ENCODE measurements at places on chromosomes 6 and 20. TPM values are rescaled to one million over a fixed set of nuclear protein-coding genes. Genes with fewer than 3 reads are reported as not detected.

The BPIFA1 gene
- not detected for total RNA-seq

- no peak overlapping the region for H3K4me3 ChIP-seq
- H3K27ac ChIP-seq: no peak overlapping the region
- no peaks in the 10 kb centered on the region for H3K36me3 ChIP-seq
- DNase-seq: no peak
Measured at GRCh38 chr20:7627734-7628663, 312.3 kb downstream of the HAO1 start.

The SPATA25 gene
- total RNA-seq: 0.74 TPM

GRCh38 chr20:2825761-2826160, 9.6 kb downstream of the TMEM239 start:
- H3K4me3 ChIP-seq: no peak overlapping the region
- no peak for DNase-seq
- peaks cover 17% of the 10 kb centered on the region for H3K27me3 ChIP-seq
- H3K36me3 ChIP-seq: no peaks in the 10 kb centered on the region

DNA sequence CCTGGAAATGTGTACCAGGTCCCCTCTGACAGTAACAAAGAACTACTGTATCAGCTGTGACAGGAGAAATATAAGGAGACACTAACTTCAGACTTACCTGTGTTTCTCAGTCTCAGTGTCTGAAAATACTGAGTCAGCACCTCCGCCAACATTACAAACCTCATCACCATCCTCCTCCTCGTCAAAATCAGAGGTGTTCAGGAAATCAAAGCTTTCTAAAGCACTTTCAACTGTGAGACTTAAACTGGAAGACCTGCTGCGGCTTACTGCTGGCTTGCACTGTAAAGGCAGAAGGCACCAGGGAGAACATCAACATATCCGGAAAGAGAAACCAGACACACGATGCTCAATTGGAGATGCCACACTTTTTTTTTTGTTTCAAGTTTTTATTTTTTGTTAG, 40.3 kb upstream of the ARMH2 start:
- DNase-seq: no peak
- peak overlapping the region; percentile 78 for H3K27ac ChIP-seq
- H3K4me3 ChIP-seq: no peak overlapping the region
- H3K4me1 ChIP-seq: peaks cover 72% of the 10 kb centered on the region

GRCh38 chr6:57013521-57013926, 33.0 kb upstream of the KIAA1586 start:
- H3K4me3 ChIP-seq: no peak overlapping the region
- no peak overlapping the region for H3K27ac ChIP-seq
- peaks cover 13% of the 10 kb centered on the region for H3K27me3 ChIP-seq
- no peak for DNase-seq

The PSORS1C2 gene
- total RNA-seq: not detected

- DNase-seq: no peak
- H3K27ac ChIP-seq: no peak overlapping the region
- H3K4me1 ChIP-seq: peaks cover 24% of the 10 kb centered on the region
Measured at GRCh38 chr20:63734946-63735858, 1.3 kb upstream of the LIME1 start.

DNA sequence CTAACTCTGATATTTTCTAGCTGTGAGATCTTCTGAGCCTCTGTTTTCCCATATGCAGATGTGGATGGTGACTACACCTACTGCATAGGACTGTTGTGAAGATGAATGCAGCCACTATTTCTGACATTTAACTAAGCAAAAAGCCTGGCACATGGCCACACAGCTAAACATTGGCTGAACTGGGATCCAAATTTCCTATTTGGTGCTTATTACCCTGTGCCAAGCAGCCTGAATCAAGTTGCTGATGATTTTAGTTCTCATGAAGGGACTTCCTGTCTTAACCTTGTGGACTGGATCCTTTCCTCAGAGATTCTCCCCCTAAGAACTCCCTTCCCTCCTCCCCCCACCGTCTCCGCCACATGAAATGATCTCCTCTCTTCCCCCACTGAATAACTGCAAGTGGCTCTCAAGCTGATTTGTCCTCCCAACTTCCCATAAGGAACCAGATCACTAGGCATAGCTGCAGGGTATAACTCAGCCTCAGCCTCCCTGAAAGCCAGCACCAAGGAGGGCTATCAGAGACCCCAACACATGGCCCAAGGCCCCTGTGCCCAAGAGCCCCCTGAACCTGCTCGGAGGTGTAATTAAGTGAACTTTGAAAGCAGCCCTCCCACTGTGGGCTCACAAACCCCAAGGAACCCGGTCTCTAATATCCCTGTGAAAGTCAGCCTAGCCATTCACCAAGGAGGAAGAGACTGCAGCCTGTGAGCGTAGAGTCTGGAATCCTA, 55.7 kb downstream of the MAFB start:
- no peaks in the 10 kb centered on the region for H3K4me1 ChIP-seq
- no peak for DNase-seq
- H3K27me3 ChIP-seq: peaks cover 2% of the 10 kb centered on the region

The PNISR gene
- 126 TPM for total RNA-seq

DNA sequence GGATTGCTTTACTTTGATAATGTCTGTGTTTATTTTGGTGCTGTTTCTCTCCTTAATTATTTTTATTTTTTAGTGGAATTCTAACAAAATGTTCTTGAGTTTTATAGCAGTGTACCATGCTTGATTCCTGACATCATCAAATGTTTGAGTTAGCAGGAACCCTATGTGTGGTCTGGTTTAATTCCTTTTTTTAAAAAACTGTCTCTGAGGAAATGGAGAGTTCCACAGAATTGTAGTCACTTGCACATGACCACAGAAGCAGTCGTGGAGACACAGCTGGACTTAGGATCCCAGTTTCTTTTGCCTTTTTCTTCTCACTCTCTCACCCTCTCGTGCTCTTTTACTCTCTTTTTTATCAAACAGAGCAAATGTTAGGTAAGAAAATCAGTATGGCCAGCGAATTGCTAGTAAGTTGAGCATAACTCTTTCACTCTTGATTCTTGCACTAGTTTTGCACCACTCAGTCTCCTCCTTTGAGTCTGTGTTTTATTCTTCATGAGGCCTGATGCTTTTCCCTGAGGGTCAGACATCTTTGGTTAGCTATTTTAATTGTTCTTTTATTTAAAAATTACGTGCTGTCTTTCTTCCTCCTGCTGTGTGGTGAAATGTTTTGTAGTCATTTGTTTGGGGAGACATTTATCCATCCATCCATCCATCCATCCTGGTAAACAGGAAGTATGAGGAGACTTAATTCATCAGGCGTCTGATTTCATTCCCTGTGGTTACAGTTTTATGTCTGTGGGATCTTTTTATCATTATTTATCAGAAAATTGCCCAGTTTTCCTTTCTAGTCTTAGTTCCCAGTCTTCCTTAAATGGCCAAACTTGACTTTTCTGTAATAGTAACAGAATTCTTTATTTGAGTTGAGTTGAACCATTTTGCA, 83.0 kb downstream of the SCAF8 start:
- DNase-seq: no peak
- H3K27ac ChIP-seq: no peak overlapping the region
- peaks cover 3% of the 10 kb centered on the region for H3K4me1 ChIP-seq
- H3K27me3 ChIP-seq: no peaks in the 10 kb centered on the region

- H3K36me3 ChIP-seq: peaks cover 13% of the 10 kb centered on the region
- H3K27ac ChIP-seq: no peak overlapping the region
- H3K27me3 ChIP-seq: no peaks in the 10 kb centered on the region
- no peaks in the 10 kb centered on the region for H3K4me1 ChIP-seq
- no peak for DNase-seq
- no peak overlapping the region for H3K4me3 ChIP-seq
Measured at GRCh38 chr6:147347882-147348575, 143.8 kb downstream of the STXBP5 start.

The ZNF165 gene
- 3.6 TPM for total RNA-seq

The ZNF311 gene
- 0.31 TPM for total RNA-seq

DNA sequence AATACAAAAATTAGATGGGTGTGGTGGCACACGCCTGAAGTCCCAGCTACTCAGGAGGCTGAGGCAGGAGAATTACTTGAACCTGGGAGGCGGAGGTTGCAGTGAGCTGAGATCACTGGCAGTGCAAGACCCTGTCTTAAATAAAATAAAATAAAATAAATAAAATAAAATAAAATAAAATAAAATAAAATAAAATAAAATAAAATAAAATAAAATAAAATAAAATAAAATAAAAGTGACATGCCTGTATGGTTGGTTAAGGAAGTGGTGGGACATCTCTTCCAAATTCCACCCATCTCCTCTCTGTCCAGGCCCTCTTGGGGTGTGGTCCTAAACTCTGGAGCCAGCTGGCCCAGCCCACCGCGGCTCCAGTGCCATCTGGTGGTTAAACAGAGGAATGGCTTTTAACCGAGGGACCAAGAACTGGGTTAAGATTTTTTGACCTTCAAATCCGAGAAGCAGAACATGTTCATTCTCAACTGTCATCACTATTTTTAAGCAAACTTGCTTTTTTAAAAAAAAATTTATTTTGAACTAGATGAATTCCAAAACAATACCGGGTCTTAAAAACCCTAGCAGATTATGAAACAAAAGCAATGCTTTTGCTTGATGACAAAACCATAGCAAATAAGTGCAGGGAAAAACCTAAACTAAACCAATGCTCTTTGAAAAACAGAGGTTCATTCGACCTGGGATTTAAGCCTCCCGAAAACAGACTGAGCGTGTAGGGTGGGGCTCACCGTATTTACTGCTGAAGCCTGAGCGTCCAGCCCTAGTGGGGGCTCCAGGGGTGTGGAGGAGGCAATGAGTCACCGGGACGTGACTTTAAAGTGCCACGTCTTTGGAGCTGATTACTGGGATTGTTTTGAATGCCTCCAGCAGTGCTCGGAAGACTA, 68.8 kb downstream of the CDC5L start:
- H3K27ac ChIP-seq: no peak overlapping the region
- no peaks in the 10 kb centered on the region for H3K36me3 ChIP-seq
- peak; percentile 46 for DNase-seq

DNA sequence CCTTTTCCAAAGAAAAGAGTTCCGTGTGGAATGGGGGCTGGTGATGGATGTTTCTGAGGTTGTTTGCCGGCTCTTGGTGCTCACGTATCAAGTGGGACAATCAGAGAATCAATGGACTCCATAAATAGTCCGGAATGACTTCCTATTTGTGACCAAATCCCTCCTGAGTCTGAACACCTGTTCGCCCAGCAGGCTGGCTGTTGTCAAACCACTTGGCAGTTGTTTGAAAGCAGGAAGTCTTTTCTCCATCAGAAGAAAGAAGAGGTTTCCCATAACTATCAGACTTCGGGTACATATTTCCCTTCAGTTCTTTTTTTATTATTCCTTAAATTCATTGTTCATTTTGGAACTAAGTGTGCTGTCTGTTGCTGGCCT, 154.7 kb upstream of the RIN2 start:
- DNase-seq: no peak
- H3K27ac ChIP-seq: no peak overlapping the region
- H3K4me3 ChIP-seq: no peak overlapping the region
- H3K4me1 ChIP-seq: no peaks in the 10 kb centered on the region
- H3K27me3 ChIP-seq: no peaks in the 10 kb centered on the region

The OPN5 gene
- not detected for total RNA-seq

DNA sequence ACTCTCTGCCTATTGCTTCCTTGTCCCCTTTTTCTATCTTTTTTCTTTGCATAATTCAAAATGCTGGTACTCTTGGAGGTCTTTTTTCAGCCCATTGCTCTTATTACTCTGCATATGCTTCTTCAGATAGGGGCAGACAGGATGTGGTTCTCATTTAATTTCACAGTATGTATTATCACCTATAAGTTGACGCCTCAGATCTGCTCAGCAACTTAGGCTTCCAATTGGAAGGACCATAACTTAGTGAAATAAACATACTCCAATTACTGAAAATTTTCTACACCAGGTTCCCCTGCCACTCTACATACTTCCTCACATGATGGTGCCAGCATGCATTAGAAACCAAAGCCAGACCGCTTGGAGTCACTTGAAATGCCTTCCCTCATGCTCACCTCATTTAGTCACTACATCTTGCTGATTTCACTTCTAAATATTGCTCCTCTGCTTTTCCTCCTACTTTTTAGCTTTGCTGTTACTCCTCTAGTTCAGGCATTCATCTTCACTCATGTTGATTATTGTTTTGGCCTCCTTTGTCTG, 34.5 kb upstream of the AHI1 start:
- H3K4me1 ChIP-seq: peaks cover 11% of the 10 kb centered on the region
- H3K27ac ChIP-seq: no peak overlapping the region
- DNase-seq: no peak

The THBS2 gene
- not detected for total RNA-seq

DNA sequence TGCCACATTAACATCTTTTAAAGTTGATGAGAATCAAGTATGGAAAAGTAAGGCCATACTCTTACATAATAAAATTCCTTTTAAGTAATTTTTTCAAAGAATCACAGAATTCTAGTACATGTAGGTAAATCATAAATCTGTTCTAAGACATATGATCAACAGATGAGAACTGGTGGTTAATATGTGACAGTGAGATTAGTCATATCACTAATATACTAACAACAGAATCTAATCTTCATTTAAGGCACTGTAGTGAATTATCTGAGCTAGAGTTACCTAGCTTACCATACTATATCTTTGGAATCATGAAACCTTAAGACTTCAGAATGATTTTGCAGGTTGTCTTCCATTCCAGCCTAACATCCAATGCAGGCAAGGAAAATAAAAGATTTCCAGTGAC, 11.6 kb downstream of the PLN start:
- H3K36me3 ChIP-seq: peaks cover 34% of the 10 kb centered on the region
- peaks cover 38% of the 10 kb centered on the region for H3K4me1 ChIP-seq
- no peaks in the 10 kb centered on the region for H3K27me3 ChIP-seq
- H3K4me3 ChIP-seq: no peak overlapping the region
- H3K27ac ChIP-seq: peak overlapping the region; percentile 89

The SLC13A3 gene
- not detected for total RNA-seq

- no peaks in the 10 kb centered on the region for H3K36me3 ChIP-seq
- no peak overlapping the region for H3K27ac ChIP-seq
- no peak for DNase-seq
- peaks cover 5% of the 10 kb centered on the region for H3K27me3 ChIP-seq
- H3K4me3 ChIP-seq: no peak overlapping the region
- H3K4me1 ChIP-seq: peaks cover 13% of the 10 kb centered on the region
Measured at GRCh38 chr6:7050004-7050403, 57.8 kb upstream of the RREB1 start.

The PCED1A gene
- total RNA-seq: 33.9 TPM
